Inflammatory macrophage treated with lipopolysaccharide for 4 hours (primary cell): ENCODE measurements at places on chromosomes 3 and 15.
A peak's percentile ranks its signal among the peaks of the same experiment; 100 is the strongest.

- DNase-seq = peak; percentile 42
Measured at GRCh38 chr15:100464888-100465287, 63.9 kb downstream of the CERS3 start.

- peak; percentile 23 for DNase-seq
Measured at GRCh38 chr3:167493244-167493643, 19.4 kb upstream of the SERPINI2 start.

DNA sequence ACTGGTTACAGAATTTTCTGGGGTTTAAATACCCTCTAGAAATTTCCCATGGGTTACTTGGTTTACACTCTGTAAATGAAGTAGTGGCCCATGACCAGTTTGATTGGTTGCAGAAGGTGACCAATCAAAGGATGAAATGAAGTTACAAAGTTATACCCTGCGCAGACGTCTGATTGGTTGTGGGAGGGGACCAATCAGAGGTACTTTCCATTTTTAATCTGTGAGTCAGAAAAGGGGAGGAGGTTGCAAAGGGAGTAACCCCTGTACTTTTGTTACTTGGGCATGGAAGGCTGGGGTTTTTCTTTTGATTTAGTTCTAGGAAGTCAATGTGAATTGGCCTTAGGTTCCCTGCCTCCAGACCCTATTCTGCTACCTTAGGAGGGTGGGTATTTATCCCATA, 18.7 kb upstream of the APH1B start:
- peak; percentile 46 for DNase-seq

DNA sequence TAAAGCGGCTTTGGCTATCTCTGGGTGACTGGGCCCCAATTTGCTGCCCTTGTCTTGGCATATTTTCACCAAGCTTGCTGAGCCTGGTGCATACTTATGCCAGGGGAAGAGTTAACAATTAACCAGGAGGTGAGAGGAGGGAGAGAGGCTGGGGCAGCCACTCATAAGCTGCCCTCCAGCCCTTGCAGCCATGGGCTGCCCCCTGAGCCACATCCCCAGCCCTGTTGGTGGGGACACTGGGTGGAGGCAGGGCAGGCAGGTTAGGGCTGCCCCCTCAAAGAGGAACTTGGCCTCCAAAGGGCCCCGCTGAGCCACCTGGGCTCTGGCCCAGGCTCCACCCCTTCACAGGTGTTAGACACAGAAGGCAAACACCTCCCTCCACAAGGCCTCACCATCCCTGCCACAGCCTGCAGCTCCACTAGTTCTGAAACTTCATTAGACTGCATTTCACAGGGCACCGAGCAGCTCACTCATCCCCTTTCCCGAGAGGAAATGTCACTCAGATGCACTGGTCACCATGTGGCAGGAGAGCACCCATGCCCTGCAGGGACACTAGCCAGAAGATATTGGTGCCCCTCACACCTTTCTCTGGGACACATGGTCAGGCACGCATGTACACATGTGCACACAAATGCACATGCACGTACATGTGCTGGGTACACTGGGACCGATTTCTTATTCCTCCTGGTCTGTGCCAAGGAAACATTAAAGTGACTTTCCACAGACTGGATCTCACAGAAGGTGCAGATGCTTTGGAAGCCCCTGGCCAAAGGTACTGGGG, 20.2 kb downstream of the AMOTL2 start:
- no peak for DNase-seq

GRCh38 chr15:36358523-36358922, 220.9 kb upstream of the CDIN1 start:
- no peak for DNase-seq
